ENCODE measurements at places on chromosomes 5 and 9.
A peak's percentile ranks its signal among the peaks of the same experiment; 100 is the strongest.

DNA sequence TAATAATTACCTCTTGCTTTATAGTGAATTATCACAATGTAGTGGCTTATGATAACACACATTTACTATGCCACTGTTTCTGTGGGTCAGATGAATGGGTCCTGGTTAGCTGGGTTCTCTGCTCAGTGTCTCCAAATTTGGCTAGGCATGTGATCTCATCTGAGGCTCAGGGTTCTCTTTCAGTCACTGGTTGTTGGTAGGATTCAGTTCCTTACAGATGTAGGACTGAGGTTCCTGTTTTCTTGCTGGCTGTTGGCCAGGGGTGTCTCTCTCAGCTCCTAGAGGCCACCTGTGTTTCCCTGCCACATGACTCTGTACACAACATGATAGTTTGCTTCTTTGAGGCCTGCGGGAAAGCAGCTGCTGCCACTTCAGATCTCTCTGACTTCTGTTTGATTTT lies 7.1 kb downstream of the NFX1 start:
- peak; percentile 77 for DNase-seq

DNA sequence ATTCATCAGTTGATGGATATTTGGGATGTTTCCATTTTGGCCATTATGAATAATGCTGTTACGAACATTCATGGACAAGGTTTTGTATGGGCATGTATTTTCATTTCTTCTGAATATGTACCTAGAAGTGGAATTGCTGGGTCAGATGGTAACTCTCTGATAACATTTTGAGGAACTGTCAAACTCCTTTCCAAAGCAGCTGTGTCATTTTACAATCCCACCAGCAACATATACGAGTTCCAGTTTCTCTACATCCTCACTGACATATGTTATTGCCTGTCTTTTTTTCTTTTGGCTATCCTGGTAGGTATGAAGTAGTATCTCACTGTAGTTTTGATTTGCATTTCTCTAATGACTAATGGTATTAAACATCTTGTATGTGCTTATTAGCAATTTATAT lies 86.7 kb downstream of the PRKACG start:
- DNase-seq: no peak

DNA sequence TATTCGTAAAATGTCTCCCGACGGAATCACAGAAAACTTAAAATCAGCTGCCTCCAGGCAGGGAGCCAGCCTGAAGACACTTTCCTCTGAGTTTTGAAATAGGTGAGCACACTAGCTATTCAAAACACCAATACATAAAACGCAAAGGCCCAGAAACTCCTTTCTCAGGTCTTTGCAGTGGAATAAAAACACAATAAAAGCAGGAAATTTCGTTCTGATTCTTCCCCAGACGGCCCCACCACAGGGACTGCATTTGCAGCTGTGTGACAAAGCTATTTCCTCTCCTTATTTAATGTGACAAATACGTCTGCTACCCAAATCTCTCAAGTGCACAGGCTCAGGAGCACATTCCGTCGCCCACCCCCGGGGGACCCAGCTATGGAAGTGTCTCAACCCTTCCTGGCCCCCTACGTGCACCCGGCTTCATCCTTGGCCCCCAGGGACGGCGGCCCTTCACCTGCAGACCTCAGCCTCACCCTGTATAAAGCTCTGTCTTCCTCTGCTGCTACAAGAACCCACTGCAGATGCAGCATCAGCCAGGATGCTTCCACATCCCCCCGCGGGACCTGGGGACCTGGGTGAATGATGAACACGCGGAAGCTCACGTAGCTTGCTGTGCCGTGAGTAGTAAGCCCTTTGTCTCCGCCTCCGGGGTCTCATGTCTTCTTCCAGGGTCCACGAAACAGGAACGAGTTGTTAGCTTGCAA lies 24.9 kb downstream of the AHRR start:
- DNase-seq: no peak

DNA sequence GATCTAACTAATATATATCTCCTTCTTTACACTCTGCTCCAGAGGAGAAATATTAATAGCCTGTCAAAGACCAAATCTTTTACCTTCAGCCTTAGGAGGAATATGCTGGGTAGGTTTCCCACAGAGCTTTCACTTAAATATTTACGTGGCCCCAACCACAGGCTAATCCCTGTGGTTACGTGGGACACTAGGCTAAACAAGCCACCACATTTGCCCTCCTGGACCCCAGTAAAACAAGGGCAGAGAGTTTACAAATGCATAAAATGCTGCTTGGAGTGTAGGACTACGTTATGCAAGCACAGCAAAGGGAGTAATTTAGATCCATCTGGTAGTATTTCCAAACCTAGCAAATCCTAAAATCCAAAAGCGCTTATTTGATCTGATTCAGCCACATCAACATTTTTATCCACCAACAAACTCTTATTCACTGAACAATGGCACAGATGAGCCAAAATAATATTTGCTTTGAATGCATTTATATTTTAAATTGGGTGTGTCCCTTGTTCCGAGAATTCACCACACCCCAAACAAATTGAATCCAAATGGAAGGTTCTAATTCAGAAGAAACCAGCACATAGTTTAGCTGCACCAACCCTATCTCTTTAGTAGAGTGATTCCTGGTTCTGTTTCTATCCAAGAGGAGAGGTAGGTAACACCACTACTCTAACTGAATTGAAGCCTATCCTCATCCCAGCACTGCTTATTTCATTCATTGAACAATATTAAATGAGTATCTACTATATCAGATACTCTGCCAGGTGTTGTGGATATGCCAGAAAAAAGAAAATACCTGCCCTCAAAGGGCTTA lies 179.0 kb downstream of the TSSK1B start:
- no peak for DNase-seq

DNA sequence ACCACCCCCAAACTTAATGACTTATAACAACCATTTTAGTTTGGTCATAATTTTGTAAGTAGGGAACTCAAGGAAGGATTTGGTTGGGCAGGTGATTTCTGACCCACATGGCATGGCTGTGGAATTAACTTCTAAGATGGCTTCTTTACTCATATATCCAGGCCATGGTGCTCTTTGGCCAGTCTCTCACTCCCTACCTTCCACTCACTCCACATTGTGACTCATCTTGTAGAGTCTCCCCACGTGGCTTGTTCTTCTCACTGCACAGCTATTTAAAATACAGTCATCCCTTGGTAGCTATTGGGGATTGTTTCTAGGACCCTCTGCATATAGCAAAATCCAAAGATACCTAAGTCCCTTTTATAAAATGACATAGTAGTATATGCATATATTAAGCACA lies 76.6 kb upstream of the MAST4 start:
- DNase-seq: no peak

GRCh38 chr9:16928179-16928945 lies 57.9 kb upstream of the BNC2 start:
- no peak for DNase-seq

DNA sequence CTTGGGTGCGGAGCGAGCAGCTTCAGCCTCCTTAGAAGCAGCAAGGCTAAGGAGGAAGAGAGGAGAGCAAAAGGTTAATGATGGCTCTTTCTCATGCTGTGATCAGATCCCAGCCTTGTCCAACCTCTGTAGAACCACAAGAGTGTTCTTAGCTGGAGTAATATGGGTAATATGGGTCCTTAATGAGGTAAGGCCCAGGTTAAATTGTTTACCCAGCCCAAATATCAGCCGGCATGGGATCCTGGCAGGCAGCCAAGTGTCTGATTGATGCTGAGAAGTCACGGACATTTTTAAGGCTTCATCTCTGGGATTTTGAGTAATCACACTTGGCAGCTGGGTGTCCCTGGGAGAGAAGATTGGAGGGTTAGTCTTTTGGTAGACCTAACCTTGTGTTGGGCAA lies 32.3 kb downstream of the GLRA1 start:
- DNase-seq: no peak

GRCh38 chr9:33378121-33378795 lies 24.1 kb downstream of the AQP7 start:
- DNase-seq: no peak

DNA sequence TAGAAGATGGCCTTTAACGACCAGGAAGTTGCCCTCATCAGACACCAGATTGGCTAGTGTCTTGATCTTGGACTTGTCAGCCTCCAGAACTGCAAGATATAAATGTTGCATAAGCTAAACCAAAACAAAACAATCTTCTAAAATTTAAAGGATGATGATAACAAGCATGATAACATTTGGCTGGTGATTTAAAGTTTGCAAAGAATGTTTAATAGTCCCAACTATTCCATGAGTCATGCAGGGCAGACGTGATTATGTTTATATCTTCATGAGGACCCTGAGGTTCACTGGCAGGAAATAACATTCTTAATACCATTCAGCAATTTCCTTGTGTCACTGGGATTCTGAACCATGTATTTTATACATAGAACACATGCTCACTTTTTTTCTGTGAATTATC lies 319.8 kb downstream of the HCN1 start:
- DNase-seq: no peak

- no peak for DNase-seq
Measured at GRCh38 chr5:39422728-39423285, 2.0 kb downstream of the DAB2 start.

Measured in SIG-M5 (cell line).